Activated CD4-positive, alpha-beta T cell treated with anti-CD3 and anti-CD28 coated beads for 36 hours (primary cell): ENCODE measurements at places on chromosomes 2 and 18. TPM values are rescaled to one million over a fixed set of nuclear protein-coding genes. Genes with fewer than 3 reads are reported as not detected.

Gene RAB6C
- total RNA-seq, result not detected

Gene SRD5A2
- not detected for total RNA-seq

Gene ALK
- not detected for total RNA-seq

Gene ZNF532
- total RNA-seq, result 7.7 TPM

Gene IRS1
- total RNA-seq, result 2.6 TPM

Gene MALT1
- total RNA-seq, result 40.5 TPM

Gene COPS8
- total RNA-seq, result 74.5 TPM

Gene SUCLG1
- total RNA-seq, result 68.9 TPM

Gene PLGLB2
- total RNA-seq, result 0.96 TPM

Gene CCDC150
- total RNA-seq, result 14.6 TPM

Gene MYO3B
- total RNA-seq, result 1.2 TPM

Gene AMMECR1L
- total RNA-seq, result 12.8 TPM

Gene PFN4
- not detected for total RNA-seq

Gene EN1
- total RNA-seq, result not detected

Gene SLC9A2
- 0.04 TPM for total RNA-seq

Gene NAPG
- 28.6 TPM for total RNA-seq

Gene MEP1B
- not detected for total RNA-seq

Gene LRRC30
- total RNA-seq, result not detected

Gene PCARE
- total RNA-seq, result not detected

Gene SLC38A11
- not detected for total RNA-seq

Gene PROKR1
- total RNA-seq, result not detected

Gene SCYGR4
- not detected for total RNA-seq

Gene DAW1
- total RNA-seq, result not detected

Gene PAX3
- total RNA-seq, result not detected

Gene DPP10
- not detected for total RNA-seq

Gene MPHOSPH10
- total RNA-seq, result 61.9 TPM

Gene TTC32
- total RNA-seq, result 15.7 TPM

Gene ANKRD23
- total RNA-seq, result 5.3 TPM

Gene GPBAR1
- 0.40 TPM for total RNA-seq

Gene CXCR4
- total RNA-seq, result 75.4 TPM

Gene SNORC
- total RNA-seq, result 0.87 TPM

Gene PDE11A
- total RNA-seq, result not detected

Gene ZNF24
- total RNA-seq, result 50.9 TPM

Gene FABP1
- total RNA-seq, result not detected

Gene MALL
- total RNA-seq, result 1.6 TPM

Gene POMC
- 8.3 TPM for total RNA-seq

Gene ZC3H6
- 15.3 TPM for total RNA-seq

Gene IL1F10
- total RNA-seq, result not detected

Gene NPHP1
- total RNA-seq, result 2.8 TPM

Gene PGAP1
- total RNA-seq, result 25.1 TPM

Gene POTEC
- not detected for total RNA-seq

Gene OSR1
- total RNA-seq, result not detected

Gene TSPYL6
- not detected for total RNA-seq

Gene SLC40A1
- 4.2 TPM for total RNA-seq

Gene GATA6
- not detected for total RNA-seq

Gene CHRND
- total RNA-seq, result not detected

Gene CERKL
- 0.07 TPM for total RNA-seq
